Activated naive CD8-positive, alpha-beta T cell treated with anti-CD3 and anti-CD28 coated beads, Interleukin-2, amount 50 U/mL, for 24 hours (primary cell): ENCODE measurements at places on chromosomes 6 and 20.

GRCh38 chr6:158737710-158738615 lies 81.2 kb downstream of the EZR start:
- DNase-seq, result no peak

DNA sequence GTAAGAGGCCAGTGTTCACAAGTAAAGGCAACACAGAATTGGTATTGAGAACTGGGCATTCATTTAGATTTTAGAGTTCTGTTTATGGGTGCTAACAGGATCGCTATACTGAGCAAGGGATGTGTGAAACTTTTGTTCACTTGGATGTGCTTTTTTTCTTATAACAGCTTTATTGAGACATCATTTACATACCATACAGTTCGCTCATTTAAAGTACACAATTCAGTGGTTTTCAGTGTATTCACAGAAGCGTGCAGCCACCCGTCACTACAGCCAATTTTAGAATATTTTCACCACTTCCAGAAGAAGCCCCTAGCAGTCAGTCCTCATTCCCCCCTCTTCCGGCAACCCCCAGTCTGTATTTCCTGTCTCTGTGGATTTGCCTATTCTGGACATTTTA lies 48.7 kb downstream of the GFRA4 start:
- DNase-seq, result no peak

- no peak for DNase-seq
Measured at GRCh38 chr6:136525586-136526195, 24.5 kb downstream of the MAP7 start.

DNA sequence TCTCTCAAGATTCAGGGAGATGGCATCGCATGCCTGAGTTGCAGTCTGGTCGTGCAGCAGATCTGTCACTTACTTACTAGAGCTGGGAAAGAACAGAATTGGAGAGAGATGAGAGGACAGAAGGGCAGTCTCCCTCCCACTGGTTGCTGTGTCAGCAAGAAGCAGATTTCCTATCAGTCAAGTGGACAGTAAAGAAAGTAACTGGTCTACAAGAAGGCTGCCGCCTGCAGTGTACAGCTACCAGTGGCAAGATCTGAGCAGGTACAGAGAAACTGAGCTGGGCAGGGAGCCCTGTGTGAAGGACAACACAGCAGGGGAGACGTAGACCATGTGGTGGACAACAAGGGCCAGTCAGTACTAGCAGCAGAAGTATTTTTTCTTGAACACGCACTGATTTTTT lies 49.5 kb upstream of the PCSK2 start:
- no peak for DNase-seq

DNA sequence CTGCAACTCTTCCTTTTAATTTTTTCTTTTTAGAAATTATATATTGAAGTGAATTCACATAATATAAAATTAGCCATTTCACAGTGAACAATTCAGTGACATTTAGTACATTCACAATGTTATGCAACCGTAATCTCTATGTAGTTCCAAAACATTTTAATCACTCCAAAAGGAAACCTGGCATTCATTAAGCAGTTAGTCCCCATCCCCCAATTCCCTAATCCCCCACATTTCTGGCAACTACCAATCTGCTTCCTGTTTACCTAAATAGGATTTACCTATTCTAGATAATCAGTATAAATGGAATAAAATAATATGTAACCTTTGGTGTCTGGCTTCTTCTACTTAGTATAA lies 8.5 kb upstream of the DDX27 start:
- no peak for DNase-seq

GRCh38 chr20:18545566-18545965 lies 21.7 kb upstream of the SMIM26 start:
- DNase-seq, result no peak
